ENCODE measurements at places on chromosomes 12 and 14.

DNA sequence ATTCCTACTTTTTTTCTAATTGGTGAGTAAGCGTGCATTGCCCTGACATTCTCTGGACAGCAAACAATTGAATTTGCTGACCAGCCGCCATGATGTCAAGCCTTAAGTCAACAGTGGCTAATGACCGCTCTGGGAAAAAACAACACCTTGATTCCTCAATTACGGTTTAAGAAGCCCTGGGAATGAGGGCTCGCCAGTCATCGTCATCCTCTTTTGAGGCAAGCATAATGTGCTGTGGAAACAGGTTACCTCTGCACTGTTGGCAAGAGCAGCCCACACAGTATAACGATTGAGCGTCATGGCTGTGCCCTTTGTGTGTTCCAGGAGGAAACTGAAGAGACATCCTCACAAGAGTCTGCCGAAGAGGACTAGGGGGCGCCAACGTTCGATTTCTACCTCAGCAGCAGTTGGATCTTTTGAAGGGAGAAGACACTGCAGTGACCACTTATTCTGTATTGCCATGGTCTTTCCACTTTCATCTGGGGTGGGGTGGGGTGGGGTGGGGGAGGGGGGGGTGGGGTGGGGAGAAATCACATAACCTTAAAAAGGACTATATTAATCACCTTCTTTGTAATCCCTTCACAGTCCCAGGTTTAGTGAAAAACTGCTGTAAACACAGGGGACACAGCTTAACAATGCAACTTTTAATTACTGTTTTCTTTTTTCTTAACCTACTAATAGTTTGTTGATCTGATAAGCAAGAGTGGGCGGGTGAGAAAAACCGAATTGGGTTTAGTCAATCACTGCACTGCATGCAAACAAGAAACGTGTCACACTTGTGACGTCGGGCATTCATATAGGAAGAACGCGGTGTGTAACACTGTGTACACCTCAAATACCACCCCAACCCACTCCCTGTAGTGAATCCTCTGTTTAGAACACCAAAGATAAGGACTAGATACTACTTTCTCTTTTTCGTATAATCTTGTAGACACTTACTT lies 138.9 kb downstream of the HMGA2 start:
- peak; percentile 53 for DNase-seq

DNA sequence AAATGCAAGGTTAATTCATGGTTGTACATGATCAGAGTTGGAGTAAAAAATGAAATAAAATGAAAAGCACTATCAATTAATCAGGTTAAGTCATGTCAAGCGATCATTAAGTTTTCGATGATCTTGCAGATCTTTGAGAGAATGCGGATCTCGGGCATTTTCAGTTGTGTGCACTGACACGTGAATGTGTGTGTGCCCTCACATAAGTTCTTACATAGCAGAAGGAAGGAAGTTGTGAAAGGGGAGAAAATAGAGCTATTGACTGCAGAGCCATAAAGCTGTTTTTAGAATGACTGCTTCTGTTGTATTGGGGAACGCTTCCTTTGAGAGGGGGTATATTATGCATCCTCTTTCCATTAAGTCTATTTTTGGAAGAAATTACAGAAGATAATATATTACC lies 101.3 kb downstream of the HMGA2 start:
- no peak for DNase-seq

DNA sequence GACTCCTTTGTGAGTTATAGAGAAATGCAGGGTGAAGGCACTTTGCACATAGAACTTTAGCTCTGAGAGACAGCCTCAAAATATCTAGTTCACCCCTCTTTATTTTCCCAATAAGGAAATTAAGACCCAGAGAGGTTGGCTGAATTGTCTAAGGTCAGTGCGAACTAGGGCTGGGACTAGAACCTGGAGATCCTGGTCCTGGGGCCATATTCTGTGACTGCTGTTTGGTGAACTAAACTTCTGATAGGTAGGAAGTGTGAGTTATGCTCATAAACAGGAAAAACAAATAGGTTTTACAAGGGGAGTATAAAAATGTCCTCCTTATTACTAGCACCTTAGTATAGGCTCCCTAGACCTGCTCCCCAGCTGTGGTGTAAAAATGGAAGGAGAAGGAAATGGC lies 53.9 kb downstream of the DAD1 start:
- no peak for DNase-seq

DNA sequence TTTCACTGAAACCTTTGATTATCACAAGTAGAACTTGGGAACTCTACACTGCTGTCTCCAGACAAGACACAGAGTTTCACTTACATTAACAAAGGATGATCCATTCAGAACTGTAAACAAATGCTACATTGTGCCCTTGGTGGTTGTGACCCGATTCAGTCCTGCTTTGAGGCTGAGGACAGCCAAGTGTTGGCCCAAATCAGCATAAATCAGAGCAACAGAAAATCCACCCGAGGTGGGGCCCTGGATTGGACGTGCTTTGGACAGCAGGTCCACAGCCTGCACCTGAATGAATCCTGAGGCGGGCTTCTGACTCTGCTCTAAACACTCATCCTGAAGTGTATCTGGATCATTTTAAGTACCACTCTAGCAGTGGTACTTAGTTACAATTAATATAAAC lies 68.8 kb downstream of the PPP2R5C start:
- no peak for DNase-seq

GRCh38 chr12:120735181-120735580 lies 9.6 kb downstream of the ACADS start:
- DNase-seq = no peak

GRCh38 chr14:92633724-92634123 lies 114.7 kb downstream of the LGMN start:
- DNase-seq = no peak

DNA sequence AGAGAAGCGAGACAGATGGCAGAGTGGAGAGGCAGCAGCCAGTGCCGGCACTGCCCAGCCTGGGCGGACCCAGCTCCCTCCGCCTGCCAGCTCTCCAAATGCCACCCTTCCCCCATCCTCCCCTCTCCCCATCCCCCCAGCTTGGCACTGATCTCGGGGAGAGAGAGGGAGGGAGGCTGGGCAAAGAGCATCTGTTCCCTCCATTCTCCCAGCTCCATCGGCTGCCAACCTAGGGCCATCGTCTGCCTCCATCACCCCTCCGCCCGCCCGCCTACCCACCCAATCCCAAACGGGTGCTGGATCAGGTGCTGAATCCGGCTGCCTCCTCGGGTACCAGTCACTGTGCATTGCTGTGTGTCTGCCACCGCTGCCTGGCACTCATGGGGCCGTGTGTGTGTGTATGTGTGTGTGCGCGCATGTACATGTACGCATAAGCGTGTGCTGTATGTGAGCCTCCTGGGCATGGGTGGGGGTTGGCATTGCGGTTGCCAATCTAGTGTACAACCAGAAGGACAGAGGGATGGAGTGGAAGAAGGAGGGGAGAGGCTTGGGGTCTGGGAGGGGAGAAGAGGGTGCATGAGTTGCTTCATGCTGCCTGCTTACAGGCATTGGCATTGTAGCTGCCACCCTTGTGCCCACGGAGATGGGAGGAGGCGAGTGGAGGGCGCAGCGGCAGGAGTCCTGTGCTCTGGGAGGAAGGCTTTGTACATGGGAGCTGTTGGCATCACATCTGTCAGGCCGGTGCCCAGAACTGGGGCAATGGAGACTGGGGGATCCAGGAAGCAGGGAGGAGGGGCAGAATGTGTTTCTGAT lies 38.4 kb downstream of the ZFHX2 start:
- DNase-seq = no peak

DNA sequence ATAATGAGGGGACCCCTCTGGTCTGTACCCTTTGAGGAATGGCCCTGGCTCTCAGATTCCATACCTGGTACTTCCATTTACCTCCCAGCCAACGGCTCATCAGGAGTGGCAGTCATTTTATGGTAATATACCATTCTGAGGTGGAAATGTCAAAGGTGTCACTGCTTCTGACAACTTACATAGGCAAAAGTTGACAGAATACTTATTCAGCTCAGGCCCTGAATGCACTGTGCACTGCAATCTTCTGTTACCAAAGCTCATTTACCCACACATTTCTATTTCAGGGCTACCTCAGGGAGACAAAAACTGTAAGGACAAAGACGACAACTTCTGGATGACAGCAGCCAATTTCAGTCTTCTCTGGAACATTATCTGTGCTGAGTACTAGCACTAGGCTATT lies 212.2 kb upstream of the TMEM260 start:
- no peak for DNase-seq

- DNase-seq = no peak
Observed at GRCh38 chr12:104480012-104480411, 23.3 kb downstream of the CHST11 start.

DNA sequence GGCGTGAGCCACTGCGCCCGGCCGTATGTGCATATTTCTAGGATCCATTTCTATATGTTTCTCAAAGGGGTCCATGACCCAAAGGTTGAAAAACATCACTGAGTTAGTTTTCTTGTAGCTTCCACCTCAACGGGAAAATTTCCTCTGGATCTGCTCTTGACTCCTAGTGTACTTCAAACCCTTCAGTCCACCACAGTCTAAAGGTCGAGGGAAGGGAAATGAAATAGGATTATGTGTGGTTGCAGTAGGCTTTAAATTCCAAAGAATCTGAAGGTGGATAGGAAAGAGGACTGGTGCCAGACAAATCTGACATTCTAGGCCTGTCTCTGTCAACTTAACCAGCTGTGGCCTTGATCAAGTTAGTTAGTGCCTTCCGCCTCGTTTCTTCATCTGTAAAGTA lies 1.7 kb upstream of the SUOX start:
- no peak for DNase-seq

DNA sequence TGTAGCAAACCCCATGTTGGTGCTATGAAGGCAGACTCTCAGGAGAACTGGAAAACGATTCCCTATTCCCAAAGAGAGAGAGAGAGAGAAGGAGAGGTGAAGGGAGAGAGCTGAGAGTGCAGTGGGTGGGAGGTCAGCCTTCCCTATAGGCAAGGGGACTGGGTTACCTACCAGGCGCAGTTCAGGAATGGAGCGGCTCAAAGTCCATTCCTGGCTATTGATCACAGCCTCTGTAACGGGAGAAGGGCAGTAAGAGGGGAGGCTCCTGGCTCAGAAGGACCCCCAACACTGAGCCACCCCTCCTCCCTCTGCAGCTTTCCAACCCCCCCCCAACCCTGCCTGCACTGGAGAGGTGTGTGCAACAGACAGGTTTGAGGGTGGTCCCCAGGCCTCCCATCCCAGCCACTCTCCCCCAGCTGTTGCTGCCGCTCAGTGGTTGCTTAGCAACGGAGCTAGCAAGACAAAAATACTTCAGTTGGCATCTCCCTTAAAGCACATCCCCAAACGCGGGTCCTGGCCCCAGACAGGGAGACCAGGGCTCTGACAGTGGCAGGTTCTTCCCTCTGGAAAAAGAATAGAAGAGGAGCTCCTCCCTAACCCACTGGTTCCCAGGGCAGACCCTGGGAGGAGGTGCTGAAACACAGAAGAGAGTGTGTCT lies 3.2 kb downstream of the AGAP2 start:
- DNase-seq = no peak

- no peak for DNase-seq
Observed at GRCh38 chr12:24118668-24119067, 169.2 kb upstream of the SOX5 start.

- DNase-seq = no peak
Observed at GRCh38 chr14:102545461-102546265, 36.1 kb upstream of the ANKRD9 start.

DNA sequence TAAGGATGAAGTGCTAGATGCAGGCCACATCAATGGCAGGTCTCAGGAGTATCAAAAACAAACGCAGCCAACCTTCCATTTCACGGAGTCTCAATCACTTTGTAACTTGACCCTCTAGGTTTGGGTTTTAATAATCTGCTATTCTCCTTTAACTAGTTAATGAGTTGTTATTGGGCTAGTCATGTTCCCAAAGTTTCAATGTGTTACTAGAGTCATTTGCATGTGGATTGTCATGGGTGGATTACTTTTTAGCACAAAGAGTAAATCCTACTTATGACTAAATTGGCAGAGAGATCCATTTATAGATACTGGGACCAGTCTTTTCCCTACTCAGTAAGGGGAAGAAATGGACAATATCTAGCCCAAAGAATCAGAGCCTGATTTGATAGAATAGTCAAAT lies 151.0 kb downstream of the BCAT1 start:
- DNase-seq = no peak

DNA sequence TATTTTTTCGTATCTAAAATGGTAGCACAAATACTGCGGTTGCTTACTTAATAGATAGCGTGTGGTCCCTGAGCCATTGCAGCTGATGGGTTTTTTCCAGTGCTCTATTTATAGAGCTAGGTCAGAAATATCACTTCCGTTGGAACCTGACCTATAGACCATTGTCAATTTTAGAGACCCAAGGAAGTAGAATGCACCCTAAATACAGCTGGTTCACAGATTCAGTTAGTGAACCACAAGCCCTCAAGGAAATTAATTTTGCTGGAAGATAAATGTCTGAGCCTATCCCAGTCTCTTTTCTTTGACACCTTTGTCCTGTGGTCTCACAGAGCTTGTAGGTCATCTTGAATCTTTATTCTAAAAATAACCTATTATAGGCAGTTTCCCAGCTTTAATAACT lies 391.0 kb downstream of the ZFP36L1 start:
- DNase-seq = no peak

GRCh38 chr12:51891843-51892242 lies 3.9 kb downstream of the ANKRD33 start:
- DNase-seq = peak; percentile 34

DNA sequence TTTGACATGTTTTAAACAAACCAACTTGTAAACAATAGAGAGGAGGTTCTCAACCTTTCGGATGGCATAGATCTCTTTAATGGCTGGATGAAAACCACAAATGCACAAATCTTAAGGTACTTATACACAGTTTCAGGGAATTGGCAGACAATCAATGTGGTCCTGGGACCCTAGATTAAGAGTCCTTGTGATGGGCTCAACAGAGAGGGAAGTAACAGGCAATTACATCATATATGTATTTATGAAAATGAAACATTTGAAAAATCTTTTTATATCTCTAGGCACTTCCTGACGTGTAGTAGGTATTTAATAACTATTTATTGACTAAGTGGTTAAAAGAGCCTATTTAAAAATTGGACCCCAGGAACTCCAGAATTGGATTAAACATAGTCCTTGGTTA lies 897 bp downstream of the ACTR10 start:
- DNase-seq = peak; percentile 18

- no peak for DNase-seq
Observed at GRCh38 chr14:96576937-96577336, 74.8 kb downstream of the PAPOLA start.

All from RKO (cell line).